Mammary epithelial cell (primary cell): ENCODE measurements at places on chromosomes 16 and 17. TPM values are rescaled to one million over a fixed set of nuclear protein-coding genes. Genes with fewer than 3 reads are reported as not detected.

Gene DOC2A
- 0.80 and 0.89 TPM in 2 replicates for total RNA-seq

Gene RRAD
- total RNA-seq: 1.9 and 3.7 TPM in 2 replicates

Gene SCNN1B
- total RNA-seq: 3.0 TPM

DNA sequence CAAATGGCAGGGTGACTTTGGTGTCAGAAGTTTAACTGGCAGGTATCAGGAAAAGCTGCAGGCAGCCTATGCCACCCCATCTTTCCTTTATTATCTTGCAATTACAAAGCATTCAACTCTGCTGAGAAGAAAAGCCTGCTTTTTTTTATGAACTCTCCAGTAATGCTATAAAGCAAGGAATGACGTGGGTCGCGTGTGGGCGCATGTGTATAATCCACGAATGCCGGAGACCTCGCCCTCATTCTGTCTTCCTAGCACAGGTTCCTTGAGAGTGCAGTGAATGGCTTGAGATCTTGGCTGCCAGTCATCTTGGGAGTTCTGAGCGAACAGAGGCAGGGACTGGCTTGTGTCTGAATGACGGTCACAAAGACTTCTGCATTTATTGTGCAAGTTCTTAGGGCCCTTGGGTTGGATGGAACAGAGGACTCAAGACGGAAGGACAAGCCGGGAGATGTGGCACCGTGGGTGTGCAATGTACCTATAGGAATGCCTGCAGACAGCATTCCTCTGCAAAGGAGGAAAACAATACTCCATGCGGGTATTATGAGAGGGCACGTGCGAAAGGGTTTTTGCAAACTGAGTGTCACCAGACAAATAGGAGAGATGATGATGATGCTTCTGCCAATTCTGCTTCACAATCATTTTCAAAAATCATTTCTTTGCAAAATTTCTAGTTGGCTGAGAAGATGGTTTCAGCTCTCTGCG, 96.1 kb upstream of the ELAC2 start:
- DNase-seq: no peak

GRCh38 chr17:29376667-29377270, 13.4 kb upstream of the TAOK1 start:
- peak; percentile 43 for DNase-seq

- no peak for DNase-seq
Measured at GRCh38 chr16:17798716-17799115, 328.0 kb upstream of the XYLT1 start.

- peak; percentile 32 for DNase-seq
Measured at GRCh38 chr17:30344283-30345088, 10.6 kb upstream of the TMIGD1 start.

DNA sequence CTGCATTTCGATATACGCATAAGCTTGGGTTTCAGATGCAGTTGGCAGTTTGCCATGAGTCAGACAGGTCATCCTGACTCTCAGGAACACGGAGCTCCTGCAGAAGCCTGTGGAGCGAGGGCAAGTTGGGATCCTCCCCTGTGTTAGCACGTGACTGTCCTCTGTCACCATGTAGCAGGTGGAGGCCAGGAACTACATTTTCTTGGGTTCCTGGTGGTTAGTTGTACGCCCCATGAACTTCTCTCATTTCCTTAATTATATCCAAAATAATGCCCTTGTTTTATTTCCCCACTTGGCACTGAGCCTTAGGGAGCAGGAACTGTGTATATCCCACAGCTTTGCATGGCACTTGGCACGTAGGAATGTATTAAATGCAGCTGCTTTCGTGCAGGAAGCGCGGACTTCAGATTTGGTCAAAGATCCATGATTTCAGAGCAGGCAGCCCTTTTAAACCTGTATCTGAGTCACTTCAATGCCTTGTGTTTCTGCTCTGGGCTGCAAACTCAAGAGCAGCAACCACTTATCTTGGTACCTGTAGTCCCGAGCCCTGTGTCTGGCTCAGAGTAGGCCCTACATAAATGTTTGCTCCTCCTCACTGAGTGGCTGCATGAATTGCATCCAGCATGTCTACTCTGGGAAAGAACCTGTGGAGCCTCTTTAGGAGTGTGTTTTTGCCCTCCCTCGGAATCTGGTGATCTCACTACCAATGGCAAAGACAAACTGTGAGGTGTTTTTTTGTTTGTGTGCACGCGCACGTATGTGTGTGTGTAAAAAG, 428.4 kb downstream of the MAF start:
- DNase-seq: no peak

DNA sequence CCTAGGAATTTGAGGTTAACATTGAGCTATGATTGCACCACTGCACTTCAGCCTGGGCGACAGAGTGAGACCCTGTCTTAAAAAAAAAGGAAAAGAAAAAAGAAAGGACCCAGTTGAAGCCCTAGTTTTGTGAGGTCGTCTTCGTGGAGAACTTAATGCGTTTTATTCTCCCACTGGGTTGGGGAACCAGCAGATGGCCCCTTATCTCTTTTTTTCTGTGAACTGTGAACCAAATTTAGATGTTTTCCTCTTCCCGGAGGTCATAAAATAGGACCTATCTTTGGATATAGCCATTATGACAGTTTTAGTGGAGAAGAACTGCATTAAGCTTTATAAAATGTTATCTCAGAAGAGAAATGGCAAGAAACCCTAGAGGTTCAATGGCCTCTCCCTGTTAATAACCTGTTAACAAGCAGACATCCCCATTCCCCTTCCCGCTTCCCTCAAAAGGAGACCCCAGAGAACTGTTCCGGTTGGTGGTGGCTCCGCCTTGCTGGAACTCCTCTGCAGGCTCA, 23.5 kb downstream of the KIAA0513 start:
- DNase-seq: no peak
